H1 (cell line): ENCODE measurements at places on chromosomes 12 and 14. TPM values are rescaled to one million over a fixed set of nuclear protein-coding genes. Genes with fewer than 3 reads are reported as not detected.

GRCh38 chr12:124554429-124555029 is 12.9 kb downstream of the NCOR2 start:
- H3K27me3 ChIP-seq = no peaks in the 10 kb centered on the region
- no peak for DNase-seq
- no peak overlapping the region for H3K4me3 ChIP-seq
- peaks cover 47% of the 10 kb centered on the region for H3K4me1 ChIP-seq
- H3K36me3 ChIP-seq = no peaks in the 10 kb centered on the region

DNA sequence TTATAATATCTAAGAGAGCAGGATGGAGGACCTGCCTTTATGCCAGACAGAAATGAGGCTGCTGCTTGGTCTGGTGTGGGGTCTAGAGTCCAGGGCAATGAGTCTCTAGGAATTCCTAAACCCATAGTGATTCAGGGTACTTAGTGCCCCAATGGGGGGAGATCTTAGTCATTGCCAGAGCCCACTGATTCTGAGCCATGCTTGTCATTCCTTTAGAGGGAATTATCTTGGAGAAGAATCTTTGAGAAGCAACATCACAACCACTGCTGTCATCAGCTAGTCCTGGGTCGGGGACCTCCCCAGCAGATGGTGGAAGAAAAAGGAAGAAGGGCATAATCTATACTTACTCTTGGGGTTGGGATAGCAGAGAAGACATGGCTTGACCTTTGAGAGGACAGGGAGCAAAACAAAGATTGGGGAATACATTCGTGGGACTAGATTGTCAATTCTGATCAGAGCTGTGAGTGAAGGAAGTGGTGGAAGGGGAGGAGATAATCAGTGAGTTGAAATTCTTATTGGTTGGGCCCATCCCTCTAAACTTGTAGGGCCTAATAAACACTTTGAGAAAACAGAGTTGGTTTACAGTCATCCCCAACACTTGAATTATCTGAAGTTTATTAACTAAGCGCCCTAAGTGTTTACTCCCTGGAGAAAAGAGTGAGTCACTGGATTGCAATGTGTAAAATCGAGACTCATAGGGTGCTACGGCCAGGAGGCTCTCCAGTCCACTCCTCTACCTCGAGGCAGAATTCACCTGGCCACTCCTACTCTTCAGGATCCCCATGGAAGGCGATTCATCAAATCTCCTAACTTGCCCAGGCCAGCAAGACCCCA is 3.0 kb upstream of the KRT3 start:
- H3K4me1 ChIP-seq = no peaks in the 10 kb centered on the region
- H3K4me3 ChIP-seq = no peak overlapping the region
- no peaks in the 10 kb centered on the region for H3K27me3 ChIP-seq

DNA sequence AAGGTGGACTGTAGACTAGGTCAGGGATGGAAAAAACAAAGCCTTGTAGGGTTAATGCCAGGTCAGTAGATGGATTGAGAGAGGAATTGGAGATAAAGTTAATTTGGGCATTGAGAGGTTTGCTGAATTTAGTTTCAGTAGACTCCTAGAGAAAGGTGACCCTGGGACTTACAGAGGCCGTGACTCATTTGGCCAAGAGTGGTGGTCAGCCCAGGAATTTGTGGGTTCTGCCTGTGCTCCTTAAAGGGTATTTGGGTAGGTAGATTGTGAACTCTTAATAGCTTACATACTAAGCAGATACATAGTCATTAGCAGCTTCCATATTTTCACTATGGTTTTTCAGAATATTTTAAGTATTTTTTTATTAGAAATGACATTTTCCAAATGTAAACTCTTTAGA is 21.8 kb downstream of the PLEKHA5 start:
- H3K4me3 ChIP-seq = no peak overlapping the region
- no peaks in the 10 kb centered on the region for H3K4me1 ChIP-seq
- no peak overlapping the region for H3K27ac ChIP-seq
- no peaks in the 10 kb centered on the region for H3K27me3 ChIP-seq

DNA sequence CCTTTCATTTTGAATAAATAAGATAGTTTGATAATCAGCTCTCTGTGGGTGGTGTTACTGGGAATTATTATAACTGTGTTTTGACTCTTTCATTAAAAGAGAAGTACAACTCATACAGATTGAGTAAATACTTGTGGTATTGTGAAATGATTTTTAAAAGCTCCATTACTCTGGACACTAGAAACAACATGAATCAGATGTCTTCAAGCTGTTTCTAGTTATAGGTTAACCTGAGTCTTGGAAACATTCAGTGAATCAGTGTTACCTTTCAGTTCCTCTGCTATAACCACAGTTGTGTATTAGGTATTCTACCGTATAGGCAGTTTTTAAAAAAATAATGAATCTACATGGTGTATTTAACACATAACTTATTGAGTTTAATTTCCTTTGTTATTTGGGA is 128.4 kb upstream of the SSTR1 start:
- DNase-seq = no peak
- H3K36me3 ChIP-seq = no peaks in the 10 kb centered on the region
- H3K4me3 ChIP-seq = no peak overlapping the region
- H3K4me1 ChIP-seq = peaks cover 10% of the 10 kb centered on the region; the same call in 1 of the 2 replicates
- no peak overlapping the region for H3K27ac ChIP-seq
- no peaks in the 10 kb centered on the region for H3K27me3 ChIP-seq

GRCh38 chr12:69151254-69151764 is 88.1 kb upstream of the CPSF6 start:
- no peaks in the 10 kb centered on the region for H3K27me3 ChIP-seq
- no peaks in the 10 kb centered on the region for H3K36me3 ChIP-seq
- H3K4me1 ChIP-seq = no peaks in the 10 kb centered on the region
- no peak overlapping the region for H3K4me3 ChIP-seq
- H3K27ac ChIP-seq = no peak overlapping the region
- no peak for DNase-seq

DNA sequence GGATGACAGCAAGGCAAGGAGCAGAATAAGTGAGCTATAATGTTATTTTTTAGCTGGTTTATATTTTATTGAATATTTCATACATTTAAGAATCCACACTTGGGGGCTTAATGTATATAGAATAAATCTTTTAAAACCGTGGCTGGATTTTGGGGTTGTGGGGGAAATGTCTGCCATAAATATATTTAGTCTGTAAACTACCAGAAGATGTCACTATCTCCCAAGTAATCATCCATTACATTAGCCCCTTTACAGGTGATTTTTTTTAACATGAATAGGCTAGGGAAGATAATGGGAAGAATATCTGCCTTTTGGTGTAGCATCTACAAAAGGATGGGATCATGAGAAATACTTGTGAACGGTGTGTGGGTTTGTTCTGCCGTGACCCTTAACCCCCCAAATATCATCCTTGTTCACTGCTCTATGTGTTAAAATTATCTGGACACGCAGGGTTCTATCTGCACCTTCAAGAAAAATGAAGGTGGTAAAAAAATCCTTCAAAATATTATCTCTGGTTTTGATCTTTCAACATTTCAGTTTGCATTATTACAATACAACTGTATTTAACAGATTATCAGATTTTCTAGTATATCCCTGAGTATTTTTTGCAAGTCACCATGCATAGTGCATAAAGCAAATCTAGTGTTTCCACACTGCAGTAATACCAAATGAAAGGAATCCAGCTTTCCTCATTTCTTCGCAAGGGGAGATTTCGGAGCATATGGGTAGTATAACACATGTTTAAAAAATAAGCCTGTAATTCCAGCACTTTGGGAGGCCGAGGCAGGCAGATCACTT is 8.0 kb upstream of the SLC17A8 start:
- H3K36me3 ChIP-seq = no peaks in the 10 kb centered on the region
- no peaks in the 10 kb centered on the region for H3K27me3 ChIP-seq
- no peak overlapping the region for H3K27ac ChIP-seq
- no peak overlapping the region for H3K4me3 ChIP-seq
- no peaks in the 10 kb centered on the region for H3K4me1 ChIP-seq

- no peak for DNase-seq
- H3K4me3 ChIP-seq = no peak overlapping the region
- no peaks in the 10 kb centered on the region for H3K4me1 ChIP-seq
- no peaks in the 10 kb centered on the region for H3K27me3 ChIP-seq
- no peak overlapping the region for H3K27ac ChIP-seq
Measured at GRCh38 chr12:110750784-110751461, 8.2 kb upstream of the PPP1CC start.

DNA sequence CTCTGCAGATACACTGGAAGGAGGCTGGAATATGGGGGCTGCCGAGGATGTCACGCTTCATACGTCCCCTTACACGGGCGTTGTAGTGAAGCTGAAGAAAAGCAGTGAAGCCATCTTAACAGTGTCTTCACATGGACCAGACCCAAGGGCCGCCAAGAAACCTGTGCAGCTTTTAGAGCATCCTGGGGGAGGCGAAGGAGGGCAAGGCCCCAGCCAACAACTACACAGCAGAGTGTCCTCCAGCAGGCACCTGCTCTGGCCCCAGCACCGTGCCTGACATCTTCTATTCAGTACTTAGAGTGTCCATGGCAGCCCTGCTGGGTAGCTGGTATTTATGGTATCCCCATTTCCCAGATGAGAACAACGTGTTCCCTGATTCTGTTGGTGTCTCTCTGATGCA is 48.9 kb upstream of the RIN3 start:
- no peak for DNase-seq
- no peaks in the 10 kb centered on the region for H3K36me3 ChIP-seq
- no peaks in the 10 kb centered on the region for H3K4me1 ChIP-seq
- no peak overlapping the region for H3K27ac ChIP-seq

Gene ZNF891
- total RNA-seq = 3.1 TPM in 2 replicates

Gene IRAK3
- total RNA-seq = 1.8 and 2.2 TPM in 2 replicates
